ENCODE measurements at places on chromosomes 4 and X. TPM values are rescaled to one million over a fixed set of nuclear protein-coding genes. Genes with fewer than 3 reads are reported as not detected.
A peak's percentile ranks its signal among the peaks of the same experiment; 100 is the strongest.

DNA sequence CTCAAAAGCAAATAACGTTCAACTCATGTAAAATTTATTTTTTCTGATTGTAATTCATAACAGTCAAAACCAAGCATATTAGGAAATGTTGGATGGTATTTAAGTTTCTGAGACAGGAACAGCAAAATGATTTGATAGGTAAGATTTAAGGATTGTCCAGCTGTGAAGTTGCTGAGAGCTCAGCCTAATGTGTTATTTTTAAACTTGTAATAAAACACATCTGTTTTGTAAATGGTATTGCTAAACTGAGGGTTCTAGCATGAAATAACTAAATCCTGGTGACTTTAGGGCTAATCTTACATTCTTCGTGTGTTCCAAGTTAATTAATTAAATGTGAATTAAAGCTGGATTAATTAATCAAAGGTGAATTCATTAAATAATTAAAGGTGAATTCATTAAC is 13.3 kb downstream of the TLR10 start:
- DNase-seq, result no peak

- peak; percentile 81 for DNase-seq
Measured at GRCh38 chr4:110516106-110516922, 40.4 kb downstream of the ENPEP start.

DNA sequence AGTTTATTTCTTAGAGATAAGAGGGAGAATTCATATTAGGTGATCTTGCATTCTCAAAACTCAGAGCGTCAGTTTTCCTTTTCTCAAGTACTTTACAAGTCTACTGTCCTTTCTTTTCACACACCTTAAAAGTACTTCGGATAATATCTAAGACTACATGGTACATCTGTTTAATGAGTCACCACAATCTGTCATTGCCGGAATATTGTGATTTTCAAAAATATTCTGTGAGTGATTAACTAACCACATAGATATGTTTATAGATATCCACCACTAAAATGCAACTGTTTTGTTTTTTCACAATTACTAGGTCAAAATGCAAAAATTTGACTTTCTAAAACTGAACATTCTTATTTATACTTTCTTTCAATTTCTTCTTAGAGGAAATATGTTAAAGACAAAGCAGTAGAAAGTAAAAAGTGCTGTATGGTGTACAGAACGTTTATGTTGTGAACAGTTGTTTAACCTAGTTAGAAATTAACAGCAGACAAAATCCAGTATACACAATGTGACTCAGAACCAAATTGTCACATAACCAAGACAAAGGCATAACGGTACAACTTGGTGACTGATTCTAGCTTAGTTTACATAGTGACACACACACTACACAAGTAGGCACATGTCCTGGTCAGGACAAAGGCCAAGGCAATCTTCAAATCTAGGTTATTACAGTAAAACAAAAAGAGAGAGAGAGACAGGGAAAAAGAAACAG is 482.9 kb downstream of the NAF1 start:
- DNase-seq, result no peak

DNA sequence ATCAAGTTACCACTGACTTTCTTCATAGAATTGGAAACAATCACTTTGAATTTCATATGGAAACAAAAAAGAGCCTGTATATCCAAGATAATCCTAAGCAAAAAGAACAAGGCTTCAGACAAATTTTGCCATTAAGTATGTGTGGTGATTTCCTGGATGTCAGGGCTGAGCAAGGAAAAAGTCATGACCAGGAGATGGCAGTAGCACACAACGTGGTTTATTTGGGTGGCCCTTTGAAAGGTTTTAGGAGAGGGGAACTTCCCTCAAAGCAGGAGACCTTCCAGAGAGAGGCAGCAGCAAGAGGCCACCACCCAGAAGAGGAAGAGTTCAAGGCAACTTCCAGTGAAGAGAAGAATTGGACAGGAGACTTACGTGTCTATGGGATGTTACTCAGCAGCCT is 18.1 kb upstream of the ZXDB start:
- DNase-seq, result no peak

DNA sequence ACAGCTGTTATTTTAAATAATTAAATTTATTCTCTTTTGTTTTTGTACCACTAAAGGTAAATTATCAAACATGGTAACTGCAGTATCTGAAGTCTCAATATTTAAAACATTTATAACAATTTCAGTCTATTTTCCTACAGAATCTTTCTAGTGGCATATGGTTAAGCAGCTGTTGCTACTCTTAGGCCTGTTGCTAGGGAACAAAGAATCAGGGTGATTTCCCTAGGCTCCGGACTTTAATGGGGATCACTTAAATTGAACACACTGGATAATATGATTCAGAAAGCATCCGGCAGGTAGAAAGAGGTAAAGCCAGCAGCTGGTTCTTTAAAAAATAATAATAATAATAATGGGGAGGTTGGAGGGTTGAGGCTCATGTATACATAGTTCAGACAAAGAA is 17.6 kb downstream of the FBXO8 start:
- no peak for DNase-seq

DNA sequence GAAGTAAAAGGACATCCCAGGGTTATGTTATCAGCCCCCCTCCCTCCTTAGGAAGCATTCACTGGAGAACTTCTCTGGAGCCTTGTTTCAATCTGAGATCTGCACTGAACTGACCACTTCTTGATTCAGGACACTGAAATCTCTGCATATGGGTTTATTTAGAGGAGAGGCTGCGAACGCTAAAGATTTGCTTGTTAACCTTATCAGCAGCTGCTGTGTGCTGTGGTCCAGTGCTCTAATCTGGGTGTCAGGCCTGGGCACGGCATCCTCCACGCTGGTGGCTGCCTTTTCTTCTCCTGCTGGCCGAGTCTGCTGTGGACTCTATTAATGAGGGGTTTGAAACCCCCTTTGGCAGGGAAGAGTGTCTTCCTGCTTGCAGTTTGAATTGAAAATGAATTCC is 1094.7 kb upstream of the TENM3 start:
- DNase-seq, result no peak

GRCh38 chrX:109626637-109627036 is 1.7 kb upstream of the KCNE5 start:
- DNase-seq, result no peak

DNA sequence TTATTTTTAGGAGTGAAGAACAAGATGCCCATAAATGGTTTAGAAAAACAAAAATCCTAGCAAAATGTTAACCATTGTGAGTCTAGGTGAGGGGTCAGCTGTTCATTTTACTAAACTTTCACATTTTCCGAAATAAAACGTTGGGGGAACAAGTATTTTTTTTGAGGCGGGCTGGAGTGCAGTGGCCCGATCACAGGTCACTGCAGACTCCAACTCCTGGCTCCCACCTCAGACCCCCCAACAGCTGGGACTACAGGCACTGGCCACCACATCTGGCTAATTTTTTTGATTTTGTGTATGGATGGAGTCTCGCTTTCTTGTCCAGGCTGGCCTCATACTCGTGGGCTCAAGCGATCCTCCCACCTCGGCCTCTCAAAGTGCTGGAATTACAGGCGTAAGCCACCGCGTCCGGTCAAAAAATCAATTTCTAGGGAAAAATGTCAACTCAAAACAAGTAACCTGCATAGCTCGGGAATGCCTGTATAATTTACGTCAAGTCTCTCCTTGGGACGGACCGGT is 742 bp upstream of the TAF1 start:
- no peak for DNase-seq

DNA sequence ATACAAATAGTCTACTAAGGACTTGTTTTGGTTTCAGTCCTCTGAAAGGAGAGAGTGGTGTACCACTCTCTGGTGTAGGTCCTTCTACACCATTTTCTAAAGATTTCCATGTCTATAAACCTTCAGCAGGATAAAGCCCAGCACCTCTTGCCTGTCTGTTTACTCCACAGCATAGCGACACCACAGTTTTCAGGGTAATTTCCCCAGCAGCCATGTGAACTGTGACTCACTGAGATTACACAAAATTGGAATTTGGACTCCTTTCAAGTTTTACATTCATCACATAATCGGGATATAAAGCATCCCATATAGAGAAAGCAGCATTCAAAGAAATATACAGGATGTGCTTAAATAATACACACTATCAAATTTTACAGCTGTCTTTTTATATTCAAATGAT is 229.6 kb downstream of the PRDM5 start:
- no peak for DNase-seq

DNA sequence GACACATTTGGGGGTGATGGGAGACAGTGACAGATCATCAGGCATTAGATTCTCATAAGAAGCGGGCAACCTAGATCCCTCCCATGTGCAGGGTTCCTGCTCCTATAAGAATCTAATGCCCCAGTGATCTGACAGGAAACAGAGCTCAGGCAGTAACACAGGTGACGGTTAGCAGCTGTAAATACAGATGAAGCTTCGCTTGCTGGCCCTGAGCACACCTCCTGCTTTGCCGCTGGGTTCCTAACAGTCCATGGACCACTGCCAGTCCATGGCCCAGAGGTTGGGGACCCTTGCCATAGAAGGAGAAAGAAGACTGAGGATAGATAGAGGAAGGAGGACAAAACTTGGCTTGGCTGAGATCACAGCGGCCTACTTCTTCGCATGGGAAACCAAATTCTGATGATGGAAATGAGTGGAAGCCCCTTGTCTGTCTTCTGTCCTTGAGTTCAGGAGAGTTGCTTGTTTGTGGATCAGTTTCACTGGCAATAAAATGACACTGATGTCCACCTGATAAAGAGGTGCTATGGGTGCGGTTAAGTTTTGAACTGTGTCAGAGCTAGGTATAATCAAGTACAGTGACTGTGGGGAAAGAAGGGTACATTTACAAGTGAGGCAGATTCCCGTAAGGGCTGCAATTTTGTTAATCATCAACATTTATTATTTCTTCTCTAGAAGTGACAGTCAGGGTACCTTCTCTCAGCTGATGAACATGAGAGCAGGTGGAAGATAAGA is 1.7 kb upstream of the TIFA start:
- no peak for DNase-seq

DNA sequence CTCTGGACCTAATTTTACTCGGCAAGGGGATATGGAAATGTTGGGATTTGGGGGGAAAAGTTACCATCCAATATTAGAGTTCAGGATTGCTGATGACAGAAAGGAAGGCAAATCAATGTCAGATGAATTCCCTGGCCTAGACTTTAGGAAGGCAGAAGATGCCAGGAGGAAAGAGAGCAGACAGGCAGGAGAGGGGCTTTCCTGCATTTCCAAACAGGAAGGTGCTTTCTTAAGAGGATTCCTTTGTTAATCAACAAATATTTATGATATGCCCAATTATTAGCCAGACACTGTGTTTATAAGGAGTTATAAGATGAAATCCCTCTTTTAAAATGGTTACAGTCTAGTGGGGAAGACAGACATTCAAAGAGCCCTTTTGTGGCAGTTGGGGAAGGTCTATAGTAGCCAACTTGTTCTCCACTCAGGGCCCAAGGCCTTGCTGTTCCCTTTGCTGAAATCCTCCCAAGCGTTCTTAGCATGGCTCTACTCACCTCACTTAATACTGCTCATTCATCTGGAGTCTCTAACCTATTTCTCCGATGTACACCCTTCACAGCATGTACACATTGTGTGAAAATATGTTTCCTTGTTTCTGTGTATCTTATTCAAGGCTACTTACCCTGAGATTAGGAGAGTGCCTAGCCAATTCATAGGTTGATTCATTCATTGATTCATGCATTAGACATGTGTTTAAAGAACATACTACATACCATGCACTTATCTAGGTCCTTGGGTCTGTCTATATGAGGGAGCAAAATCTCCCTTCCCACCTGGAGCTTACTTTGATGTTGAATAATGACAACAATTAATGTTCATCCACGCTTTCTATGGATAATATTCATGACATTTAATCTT is 5.3 kb downstream of the IGFBP7 start:
- no peak for DNase-seq

DNA sequence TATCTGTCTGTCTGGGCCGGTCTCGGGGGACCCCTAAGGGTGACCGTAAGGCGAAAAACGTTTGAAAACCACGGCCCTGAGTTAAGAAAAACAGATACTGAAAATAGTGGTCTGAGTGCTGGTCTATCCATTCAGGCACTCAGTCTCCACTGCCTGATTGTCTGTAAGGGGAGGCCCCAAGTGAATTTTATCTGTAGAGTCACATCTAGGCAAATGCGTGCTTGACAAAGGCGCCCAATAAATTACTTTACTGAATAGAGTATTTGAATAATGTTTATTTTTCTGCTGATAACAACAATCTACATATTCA is 465 bp downstream of the HNRNPH2 start:
- no peak for DNase-seq

- no peak for DNase-seq
Measured at GRCh38 chrX:63506320-63506719, 155.2 kb upstream of the SPIN4 start.

DNA sequence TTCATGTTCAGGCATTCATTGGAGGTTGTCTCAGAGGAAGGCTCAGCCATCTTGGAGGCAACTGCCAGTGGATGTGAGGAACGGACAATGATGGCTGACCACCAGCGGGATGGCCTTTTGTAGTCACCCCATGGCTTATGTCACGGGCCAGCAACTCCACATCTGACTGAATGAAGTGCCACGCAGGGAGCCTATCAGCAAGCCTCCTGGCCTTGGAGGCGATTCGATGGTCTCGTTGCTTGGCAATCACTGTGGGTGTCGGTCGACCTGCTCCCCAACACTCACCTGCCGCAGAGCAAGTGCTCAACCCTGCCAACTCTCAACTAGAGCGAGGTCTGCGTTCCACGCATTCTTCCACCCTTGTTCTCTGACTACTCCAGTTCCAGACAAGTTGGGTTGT is 7.4 kb downstream of the H2BW2 start:
- DNase-seq, result no peak

- DNase-seq, result no peak
Measured at GRCh38 chr4:128983771-128984485, 109.4 kb downstream of the SCLT1 start.

GRCh38 chrX:40267334-40268187 is 169.8 kb upstream of the BCOR start:
- DNase-seq, result no peak

GRCh38 chr4:29051381-29051965 is 1668.7 kb upstream of the PCDH7 start:
- no peak for DNase-seq

DNA sequence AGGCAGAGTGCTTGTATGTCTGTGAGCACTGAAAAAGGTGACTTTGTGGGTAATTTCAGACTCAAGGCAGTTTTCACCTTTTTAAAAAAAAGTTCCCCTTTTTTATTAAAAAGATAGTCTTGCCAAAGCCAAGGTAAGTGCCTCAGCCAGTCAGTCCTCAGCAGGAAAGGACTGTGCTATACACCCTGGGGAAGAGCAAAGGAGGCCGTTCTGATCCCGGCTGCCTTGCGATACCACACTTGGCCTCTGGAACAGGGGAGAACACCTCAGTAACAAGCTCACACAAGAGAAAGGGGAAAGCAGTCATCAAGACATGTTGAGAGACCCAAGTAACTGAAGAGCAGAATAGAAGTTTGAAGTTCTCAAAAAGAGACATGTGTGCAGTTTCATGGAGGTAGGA is 541.7 kb downstream of the BCOR start:
- DNase-seq, result no peak

GRCh38 chrX:58025979-58026378 is 115.7 kb upstream of the ZXDA start:
- DNase-seq, result no peak

GRCh38 chrX:153925739-153926551 is at the start of gene ARHGAP4:
ARHGAP4 (minus strand) TSS chrX:153926264; CDS start chrX:153926202, 62 bp downstream.
- no peak for DNase-seq

GRCh38 chr4:139253713-139254112 is 26.3 kb downstream of the MGARP start:
- no peak for DNase-seq

Gene SHOX
- total RNA-seq, result not detected

Gene HSFX4
- total RNA-seq, result not detected

Gene SHROOM4
- 9.2 TPM for total RNA-seq

Gene SPIN4
- total RNA-seq, result 0.94 TPM

Gene GLOD5
- total RNA-seq, result not detected

Gene MID2
- 4.8 TPM for total RNA-seq

Gene ADAMTS3
- total RNA-seq, result 1.2 TPM

Gene MAGEC2
- not detected for total RNA-seq

Gene CYBB
- 19.7 TPM for total RNA-seq

Gene SLC10A4
- total RNA-seq, result not detected

Gene FAM47E
- total RNA-seq, result 1.0 TPM

Data from right atrium auricular region (tissue), 2 donors.